GM20000 (cell line): ENCODE measurements at places on chromosomes 1 and 21.

GRCh38 chr1:4022715-4023114 is 122.6 kb upstream of the C1orf174 start:
- DNase-seq = no peak

DNA sequence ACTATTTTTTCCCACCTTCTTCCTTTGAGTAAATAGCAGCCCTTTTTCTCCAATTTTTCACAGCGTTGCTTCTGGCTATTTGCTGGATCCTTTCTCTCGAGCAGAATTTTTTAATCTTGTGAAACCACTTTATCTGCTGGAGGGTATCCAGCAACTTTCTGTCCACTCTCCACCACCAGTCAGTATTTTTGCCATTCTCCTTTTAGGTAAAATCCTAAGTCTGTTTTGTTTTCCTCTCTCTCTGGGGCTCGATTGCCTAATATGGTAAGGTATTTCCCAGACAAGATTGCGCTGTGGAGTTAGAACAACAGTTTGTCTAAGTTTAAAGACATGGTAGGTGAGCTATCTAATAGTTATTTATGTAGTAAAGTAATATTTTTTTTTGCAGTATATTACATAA is 156.9 kb downstream of the PPP1R12B start:
- DNase-seq = no peak

DNA sequence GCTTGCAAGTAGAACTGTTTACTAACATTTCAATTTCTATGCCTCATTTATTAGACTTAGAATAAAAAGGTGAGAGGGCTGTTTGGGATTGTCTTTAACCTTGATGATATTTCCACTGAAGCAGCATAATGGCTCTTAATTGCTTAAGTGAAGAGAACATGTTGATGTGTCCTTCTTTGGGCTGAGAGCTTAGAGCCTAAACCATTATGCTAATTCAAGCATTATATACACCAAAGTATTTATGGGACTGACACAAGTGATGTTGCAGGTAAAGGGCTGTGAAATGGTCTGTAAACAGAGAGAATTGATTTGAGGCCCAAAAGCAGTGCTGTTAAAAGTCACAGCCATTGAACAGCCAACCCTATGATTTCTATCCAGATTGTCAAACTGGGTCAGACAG is 113.9 kb downstream of the ATG4C start:
- no peak for DNase-seq

DNA sequence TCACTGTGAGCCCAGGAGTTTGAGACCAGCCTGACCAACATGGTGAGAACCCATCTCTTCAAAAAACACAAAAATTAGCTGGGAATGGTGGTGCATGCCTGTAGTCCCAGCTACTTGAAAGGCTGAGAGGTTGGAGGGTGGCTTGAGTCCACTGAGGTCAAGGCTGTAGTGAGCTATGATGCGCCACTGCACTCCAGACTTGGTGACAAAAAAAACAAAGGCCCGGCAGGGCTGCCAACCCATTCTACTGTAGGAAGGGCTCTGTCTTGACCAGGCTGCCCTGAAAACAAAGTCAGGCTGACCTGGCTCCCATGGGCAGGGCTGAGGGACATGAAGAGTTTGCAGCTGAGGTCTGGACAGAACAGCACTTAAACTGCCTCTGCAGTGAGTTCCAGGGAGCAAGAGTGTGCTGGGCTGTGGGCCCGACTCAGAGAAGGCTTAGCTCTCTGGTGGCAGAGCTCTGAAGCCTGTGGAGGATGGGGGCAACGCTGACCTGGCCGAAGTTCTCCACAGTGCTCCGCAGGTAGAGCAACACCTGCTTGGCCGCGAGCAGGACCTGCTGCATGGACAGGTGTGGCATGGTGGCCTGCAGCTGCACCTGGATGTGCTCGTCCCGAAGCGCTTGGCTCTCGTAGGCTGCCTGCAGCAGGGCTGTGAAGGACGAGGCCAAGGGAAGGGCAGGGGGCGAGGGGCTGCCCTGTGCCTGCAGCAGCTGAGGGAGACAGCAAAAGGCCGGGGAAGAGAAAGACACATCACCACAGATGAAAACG is 42.4 kb downstream of the URB1 start:
- no peak for DNase-seq

- no peak for DNase-seq
Observed at GRCh38 chr1:54516249-54516920, 31.6 kb upstream of the ACOT11 start.

GRCh38 chr1:54237586-54237985 is 37.6 kb downstream of the MRPL37 start:
- no peak for DNase-seq

DNA sequence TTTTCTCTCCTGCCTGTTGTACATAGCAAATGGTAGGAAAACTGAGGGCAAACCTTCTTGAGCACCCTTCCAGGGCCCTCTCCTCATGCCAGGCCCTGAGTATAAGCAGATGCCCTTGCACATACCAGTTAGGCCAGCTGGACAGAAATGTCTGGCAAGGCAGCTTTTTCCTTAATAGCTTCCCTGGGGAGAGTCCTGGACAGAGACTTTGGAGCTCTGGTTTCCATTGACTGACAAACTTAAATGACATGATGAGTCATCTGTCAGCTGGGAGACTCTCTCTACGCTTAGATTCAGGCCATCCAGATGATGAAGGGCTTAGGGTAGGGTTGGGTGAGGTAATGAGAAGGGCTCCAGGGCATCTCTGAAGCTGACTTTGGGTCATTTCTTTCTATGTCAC is 317.5 kb downstream of the ASTN1 start:
- no peak for DNase-seq

- DNase-seq = no peak
Observed at GRCh38 chr1:206420471-206420870, 49.8 kb upstream of the IKBKE start.

GRCh38 chr21:42461881-42462877 is 33.8 kb downstream of the RSPH1 start:
- no peak for DNase-seq

DNA sequence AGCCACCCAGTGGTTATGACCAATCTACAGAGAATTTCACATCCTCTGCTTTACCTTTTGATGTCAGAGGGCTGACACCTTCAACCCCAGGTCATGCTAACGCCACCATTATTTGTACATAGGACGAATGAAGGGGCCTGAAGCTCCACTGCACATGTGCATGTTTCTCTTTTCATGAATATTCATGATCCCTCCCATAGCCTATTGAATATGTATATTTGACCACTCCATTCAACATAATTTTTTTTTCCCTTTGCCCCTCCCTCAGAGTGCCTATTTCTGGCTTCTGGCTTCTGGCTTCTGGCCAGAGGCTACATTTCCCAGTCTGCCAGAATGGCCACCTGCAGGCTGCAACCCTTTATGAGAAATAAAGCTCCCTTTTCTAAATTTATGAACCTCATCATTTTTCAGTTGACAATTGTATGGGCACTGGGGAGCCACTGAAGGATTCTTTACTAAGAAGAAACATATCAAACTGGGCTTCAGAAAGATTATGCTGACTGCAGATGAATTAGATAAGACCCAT is 406.7 kb downstream of the SIPA1L2 start:
- no peak for DNase-seq

GRCh38 chr1:206136241-206136640 is 19.1 kb upstream of the AVPR1B start:
- DNase-seq = no peak

- no peak for DNase-seq
Observed at GRCh38 chr1:56788102-56788501, 31.1 kb downstream of the FYB2 start.

DNA sequence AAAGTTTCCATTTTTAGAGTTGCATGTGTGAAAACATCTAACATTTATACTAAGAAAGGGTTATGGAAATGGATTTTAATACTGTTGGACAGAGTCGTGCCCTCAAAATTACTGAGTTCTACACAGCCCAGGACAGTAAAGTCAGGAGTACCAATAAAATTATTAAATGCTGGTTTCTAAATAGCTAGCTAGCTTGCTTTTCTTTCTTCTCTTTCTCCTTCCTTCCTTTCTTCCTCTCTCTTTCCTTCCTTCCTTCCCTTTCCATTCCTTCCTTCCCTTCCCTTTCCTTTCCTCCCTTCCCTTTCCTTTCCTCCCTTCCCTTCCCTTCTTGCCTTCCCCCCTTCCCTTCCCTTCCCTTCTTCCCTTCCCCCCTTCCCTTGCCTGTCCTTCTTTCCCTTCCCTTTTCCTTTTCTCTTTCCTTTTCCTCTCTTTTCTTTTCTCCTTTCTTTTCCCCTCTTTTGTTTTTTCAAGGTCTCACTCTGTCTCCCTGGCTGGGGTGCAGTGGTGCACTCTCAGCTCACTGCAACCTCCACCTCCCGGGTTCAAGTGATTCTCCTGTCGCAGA is 33.9 kb downstream of the YTHDF2 start:
- DNase-seq = no peak

DNA sequence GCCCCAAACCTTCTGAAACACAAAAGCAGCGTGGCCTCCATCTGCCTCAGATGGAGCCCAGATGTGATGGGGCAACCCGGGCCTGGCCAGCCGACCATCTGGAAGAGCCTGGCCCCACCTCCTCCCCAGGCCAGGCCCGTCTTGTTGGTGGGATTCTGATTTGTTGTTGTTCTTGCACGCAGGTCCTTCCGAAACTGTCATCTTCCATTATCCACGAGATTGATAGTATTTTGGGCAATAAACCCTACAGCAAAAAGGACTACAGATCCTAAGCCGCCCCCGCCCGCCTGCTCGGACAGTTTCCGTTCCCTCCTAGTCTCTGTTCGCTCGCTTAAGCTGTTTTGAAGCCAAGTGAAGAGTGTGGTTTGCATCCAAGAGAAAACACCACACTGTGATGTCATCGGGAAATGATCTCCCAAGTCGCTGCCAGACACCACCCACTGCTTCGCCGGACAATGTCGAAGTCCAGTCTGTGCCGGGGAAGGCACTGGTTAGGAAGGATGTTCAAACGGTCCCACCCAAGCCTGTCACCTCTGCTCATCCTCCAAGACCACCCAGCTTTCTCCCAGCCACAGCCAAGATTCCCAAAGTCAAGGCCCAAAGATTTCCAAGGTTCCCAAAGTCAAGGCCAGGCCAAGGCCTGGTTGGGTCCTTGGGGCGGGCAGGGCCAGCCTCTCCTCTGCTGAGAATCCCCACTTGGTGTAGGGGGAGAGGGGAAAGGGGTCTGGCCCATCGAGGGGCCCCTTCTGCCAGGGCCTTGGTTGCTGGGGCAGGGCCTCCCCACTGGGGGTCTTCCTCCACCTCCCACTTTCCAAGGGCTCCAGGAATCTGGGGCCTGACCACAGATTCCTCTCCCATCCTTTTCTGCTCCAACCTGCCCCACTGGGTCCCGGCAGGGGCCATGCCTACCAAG is 52.9 kb downstream of the KCNAB2 start:
- DNase-seq = no peak

- peak; percentile 8 for DNase-seq
Observed at GRCh38 chr1:44421446-44421884, 16.4 kb downstream of the RNF220 start.

- DNase-seq = no peak
Observed at GRCh38 chr1:8443558-8444194, 125.8 kb downstream of the SLC45A1 start.

DNA sequence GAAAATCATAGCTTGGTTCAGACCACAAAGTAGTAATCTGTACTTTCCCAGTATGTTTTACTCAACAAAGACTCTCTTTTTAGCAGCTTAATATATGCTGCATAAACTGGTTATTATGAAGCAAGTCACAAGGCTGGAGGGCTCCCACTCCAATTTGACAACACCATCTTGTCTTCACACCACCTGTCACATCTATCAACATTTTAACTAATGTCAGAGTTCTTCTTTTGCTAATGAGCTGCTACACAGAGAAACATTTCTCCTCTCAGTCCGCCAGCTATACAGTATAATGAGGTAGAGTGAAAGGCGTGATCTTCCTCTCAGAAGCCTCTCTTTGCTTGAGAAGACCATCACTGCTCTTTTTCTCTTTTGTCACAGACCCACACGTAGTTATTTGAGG is 230.1 kb downstream of the BARHL2 start:
- DNase-seq = no peak
